Activated CD4-positive, CD25-positive, alpha-beta regulatory T cell treated with anti-CD3 and anti-CD28 coated beads, Interleukin-2, amount 50 U/mL, for 24 hours (primary cell): ENCODE measurements at places on chromosomes 4 and X.

GRCh38 chr4:185541251-185541727, 6.0 kb upstream of the PDLIM3 start:
- no peak for ATAC-seq

GRCh38 chrX:2589186-2590020, 88.6 kb upstream of the DHRSX start:
- no peak for ATAC-seq

DNA sequence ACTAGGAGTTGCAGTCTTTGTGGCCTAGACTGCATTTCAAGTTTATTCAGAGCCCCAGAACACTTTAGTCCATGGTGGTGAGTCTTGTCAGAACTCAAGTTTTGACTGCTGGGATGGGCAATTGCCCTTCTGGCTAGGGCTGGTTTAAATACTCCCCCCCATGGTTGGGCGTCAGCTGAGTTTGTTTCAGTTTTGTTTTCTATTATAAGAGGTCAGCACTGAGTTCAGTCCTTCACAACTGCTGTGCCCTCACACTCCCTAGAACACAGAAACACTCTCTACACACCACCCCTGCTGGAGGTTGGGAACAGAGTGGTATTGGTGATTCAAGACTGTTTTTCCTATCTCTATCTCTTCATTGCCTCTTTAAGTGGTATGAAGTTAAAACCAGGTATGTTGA, 217.0 kb downstream of the GUCY2F start:
- no peak for ATAC-seq

GRCh38 chrX:35439692-35440091, 358.4 kb upstream of the MAGEB16 start:
- no peak for ATAC-seq

- peak; percentile 90 for ATAC-seq
These were observed 119.1 kb upstream of the TRIM2 start for GRCh38 chr4:153084980-153085630.

GRCh38 chr4:98411731-98412130, 150.5 kb downstream of the RAP1GDS1 start:
- no peak for ATAC-seq
